Renal cortex interstitium (tissue), 15 donors: ENCODE measurements at places on chromosomes 3 and 15.

DNA sequence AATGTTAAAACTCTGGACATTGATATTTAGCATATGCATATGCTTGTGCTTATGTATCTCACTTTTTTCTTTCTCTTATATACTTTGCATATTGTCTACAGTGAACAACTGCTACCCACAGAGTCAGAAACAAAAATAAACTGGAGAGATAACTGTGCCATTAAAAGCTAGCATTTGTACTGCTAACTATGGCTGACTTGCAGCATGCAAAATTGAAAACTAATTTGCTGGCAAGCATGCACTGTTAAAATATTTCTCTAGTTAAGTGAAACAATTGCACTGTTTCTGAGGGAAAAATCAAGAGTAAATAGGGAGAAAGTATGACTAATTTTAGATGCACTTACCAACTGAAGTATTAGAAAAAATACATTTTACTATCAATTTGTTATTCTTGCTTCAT lies 177.8 kb downstream of the CBLB start:
- DNase-seq: no peak

GRCh38 chr15:33565094-33565493 lies 254.3 kb downstream of the RYR3 start:
- no peak for DNase-seq

GRCh38 chr3:126552688-126553283 lies 5.9 kb downstream of the C3orf22 start:
- DNase-seq: no peak

DNA sequence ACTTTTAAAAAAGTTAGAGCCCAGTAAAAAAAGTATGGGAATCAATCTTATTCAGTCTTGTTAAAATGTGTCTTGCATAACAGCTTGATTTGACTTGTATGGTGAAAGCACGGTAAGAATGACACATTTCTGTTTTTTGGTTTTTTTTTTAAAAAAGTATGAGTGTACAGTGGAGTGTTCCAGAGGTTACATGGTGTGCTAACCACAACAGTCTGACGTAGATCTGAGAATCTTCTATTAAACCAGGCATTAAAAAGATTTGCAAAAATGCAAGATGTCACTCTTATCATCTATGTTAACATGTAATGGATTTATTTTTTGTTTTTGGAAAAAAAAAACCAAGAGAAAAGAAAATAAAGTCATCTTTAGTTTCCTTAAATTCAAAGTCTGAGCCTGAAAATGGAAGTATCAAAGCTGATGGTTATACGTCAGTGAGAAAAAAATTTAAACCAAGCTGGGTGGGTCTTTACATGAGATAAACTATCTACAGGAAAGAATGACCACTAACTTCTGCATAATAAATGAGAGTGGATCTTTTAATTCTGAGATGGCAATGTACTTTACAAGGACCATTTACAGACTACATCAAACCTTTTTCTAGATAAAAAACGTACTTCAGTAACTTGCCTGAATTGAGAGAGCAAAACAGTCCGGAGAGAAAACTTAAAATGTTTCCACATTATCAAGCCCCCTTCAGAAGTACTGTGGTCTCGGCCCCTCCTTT lies 1.6 kb downstream of the GABPB1 start:
- no peak for DNase-seq

DNA sequence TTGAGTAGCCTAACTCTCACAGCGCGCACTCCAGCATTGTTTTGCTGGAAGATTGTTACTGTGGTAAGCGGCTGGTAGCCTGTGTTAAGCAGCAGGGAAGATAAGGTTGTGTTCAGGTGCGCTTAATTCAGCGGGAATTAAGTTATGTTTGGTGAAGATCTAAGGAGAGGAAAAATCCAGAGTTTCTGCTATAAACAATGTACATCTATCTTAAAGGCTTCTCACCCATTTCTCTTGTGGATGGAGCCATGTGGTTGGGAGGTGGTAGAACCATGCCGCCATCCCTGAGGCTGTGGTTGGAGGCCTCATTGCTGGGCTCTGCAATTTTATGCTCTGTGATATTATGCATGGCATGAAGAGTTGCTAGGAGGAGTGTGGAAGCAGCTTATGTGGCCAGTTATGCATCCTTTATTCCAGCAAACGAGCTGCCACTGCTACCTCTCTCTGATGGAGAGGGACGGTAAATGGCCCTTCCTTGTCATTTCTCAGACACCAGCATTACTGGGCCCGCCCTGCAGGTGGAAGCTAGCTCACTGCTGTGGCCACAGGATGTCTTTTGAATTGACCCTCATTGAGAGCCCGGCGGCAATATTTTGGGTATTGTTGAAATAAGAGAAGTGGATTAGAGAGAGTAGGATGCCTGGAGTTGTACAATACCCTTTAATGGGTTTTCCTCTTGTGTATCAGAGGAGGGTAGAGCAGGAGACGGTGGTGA lies 1.3 kb downstream of the MINAR1 start:
- DNase-seq: no peak

DNA sequence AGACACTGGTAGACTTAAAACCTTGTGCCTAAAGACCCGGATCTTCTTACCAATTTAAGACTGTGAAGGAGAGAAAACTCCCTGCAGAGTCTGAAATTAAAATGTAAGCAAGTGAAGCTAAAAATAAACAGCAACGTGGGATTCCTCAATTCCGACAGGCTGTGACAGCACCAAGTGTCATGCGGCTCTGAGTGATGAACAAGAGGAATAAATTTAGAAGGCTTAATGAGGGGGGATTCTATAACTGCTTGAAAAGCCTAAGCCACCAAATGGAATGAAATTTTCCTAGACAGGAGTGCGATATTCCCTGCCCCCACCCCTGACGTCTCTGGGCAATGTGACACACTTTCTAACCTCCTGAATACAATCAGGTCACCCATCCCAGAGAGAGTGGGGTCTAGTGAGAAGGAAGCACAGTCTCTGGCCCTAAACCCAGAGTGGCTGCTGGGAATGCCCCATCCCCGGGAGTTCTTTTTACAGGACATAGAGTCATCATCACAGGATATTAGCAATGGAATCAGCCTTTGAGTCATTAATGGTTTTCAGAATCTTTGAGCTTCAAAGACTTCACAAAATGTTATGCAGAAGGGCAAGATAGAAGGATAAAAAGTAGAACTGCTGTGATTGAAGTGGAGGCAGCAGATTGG lies 114.3 kb downstream of the EDEM1 start:
- DNase-seq: no peak

DNA sequence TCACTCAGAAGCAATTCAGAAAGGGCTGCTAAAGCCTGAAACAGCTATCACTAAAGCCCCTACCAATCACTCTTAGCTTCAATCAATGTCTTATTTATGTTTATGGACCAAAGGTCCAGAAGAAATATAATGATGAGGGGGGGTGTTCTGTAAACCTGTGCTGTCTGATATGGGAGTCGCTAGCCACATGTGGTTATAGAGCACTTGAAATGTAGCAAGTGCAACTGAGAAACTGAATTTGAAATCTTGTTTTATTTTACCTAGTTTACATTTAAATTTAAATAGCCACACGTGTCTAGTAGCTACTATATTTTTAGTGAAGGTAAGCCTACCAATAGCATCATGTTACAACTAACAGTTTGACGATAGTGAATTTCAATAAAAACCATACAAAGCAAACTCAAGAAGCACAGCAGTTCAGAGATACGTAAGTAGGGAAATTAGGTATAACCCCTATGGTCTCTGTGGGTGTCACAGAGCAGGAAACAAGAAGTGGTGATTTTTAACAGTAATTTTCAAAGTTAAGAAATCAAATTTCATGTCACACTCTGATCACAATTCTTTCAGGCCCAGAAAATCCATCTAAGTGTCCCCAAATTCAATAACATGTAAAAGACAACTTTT lies 3.6 kb downstream of the POU1F1 start:
- no peak for DNase-seq

GRCh38 chr15:77966540-77967234 lies 110.8 kb downstream of the TBC1D2B start:
- no peak for DNase-seq

DNA sequence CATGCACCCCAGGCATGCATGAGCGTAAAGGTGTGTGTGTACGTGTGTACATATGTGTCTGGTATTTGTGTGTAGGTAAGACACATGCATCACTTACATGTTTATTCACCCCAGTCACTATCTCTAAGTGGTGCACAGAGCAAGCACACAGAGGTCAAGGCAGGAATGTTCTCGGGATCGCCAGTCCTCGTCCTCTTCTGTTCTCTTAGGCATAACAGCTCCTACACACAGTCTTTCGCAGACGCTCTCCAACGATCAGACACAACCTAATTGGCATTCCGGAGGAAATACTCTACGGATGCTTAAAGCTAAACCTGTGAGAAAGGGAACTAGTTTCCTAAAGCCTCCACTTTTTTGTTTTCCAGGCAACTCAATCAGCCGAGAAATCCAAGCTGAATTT lies 95.9 kb downstream of the ADAMTS17 start:
- no peak for DNase-seq

- no peak for DNase-seq
These were observed 32.9 kb downstream of the B3GALNT1 start for GRCh38 chr3:161072211-161072621.

DNA sequence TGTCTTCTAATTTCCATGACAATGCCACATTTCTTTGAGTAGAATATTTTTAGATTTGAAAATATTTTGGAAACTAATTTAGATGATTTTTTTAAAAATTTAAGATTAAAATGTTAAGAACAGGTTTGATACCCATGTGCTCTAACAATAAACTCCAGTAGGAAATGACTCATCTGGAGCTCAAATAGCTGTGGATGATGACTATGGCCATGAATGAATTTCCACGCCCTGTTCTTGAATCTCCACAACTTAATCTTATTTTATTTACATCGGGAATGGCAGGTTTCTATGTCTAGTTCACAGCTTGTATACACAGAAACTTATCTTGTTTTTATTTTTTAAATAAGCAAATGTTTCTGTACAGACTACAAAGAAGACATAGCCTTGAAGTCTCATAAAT lies 726.8 kb downstream of the NAALADL2 start:
- no peak for DNase-seq

GRCh38 chr3:5891711-5892110 lies 704.2 kb downstream of the EDEM1 start:
- no peak for DNase-seq

- DNase-seq: no peak
These were observed 11.1 kb upstream of the TMC3 start for GRCh38 chr15:81384891-81385720.

- DNase-seq: no peak
These were observed 60.1 kb downstream of the SLC12A1 start for GRCh38 chr15:48266024-48266689.

GRCh38 chr3:59605944-59606534 lies 556.2 kb upstream of the CFAP20DC start:
- DNase-seq: no peak

- DNase-seq: no peak
These were observed 162.8 kb upstream of the ZNF385D start for GRCh38 chr3:21913791-21914190.

- no peak for DNase-seq
These were observed 17.8 kb upstream of the FGF12 start for GRCh38 chr3:192745150-192745549.

DNA sequence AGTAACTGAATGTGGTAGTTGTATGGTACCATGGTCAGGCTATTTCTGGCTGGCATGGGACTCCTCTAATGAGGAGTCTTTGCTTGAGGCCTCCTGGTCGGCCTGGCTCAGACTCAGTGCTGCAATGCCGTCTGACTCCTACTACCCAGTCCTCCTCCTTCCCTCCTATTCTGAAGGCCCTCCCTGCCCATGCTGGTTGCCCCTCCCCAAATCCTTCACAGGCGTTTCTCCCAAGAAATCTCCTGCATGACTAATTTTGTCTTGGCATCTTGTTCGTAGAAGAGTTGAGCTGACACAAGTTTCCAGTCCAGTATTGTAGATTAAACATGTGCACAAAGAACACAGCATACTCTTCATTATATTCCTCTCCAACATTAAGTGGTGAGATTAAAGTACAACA lies 115.5 kb downstream of the NFKBIZ start:
- no peak for DNase-seq

DNA sequence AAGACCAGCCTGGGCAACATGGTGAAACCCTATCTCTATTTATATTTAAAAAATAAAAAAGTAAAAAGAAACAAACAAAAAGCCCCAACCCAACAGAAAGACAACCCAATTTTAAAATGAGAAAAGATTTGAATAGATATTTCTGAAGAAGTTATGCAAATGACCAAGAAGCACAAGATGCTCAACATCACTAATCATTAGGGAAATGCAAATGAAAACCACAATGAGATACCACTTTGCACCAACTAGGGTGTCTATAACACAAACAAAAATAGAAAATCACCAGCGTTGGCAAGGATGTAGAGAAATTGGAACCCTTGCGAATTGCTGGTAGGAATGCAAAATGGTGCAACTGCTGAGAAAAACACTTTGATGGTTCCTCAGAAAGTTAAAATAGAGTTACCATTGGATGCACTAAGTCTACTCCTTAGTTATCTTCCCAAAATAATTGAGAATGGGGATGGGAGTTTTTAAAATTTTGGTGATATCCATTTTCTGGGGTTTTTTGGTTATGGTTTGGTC lies 45.8 kb upstream of the CCNB2 start:
- no peak for DNase-seq

- DNase-seq: no peak
These were observed 10.8 kb downstream of the PLA1A start for GRCh38 chr3:119608405-119609000.

- peak; percentile 53 for DNase-seq
These were observed 22.5 kb upstream of the KCNMB2 start for GRCh38 chr3:178513546-178514380.

GRCh38 chr3:40976241-40976640 lies 223.1 kb upstream of the CTNNB1 start:
- DNase-seq: no peak

- no peak for DNase-seq
These were observed 71.4 kb upstream of the WDR72 start for GRCh38 chr15:53830707-53831386.

- no peak for DNase-seq
These were observed 31.1 kb upstream of the INSYN1 start for GRCh38 chr15:73784291-73784690.

DNA sequence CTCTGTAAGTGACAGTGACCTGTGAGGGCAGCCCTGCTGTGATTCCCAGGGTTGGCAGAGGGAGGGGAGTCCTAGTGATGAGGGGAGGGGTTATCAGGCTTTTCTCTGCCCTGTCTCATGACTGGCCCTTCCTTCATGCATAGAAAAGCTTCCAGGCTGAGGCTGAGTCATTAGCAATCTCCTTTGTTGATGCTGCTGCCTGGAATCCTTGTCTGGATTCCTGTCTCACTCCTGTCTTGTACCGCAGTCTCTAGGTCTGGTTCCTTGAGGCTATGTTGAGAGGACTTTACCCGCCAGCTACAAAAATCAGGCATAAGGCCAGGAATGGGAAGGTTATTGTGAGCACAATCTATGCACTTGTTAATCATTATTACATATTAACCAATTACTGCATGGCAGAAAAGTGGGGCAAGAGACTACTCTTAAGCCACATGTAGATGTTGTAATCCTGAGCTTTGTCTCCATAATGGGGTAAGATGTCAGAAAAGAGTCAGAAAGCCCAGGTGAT lies 7.2 kb downstream of the KLHL6 start:
- no peak for DNase-seq
